ENCODE measurements at places on chromosomes 6 and 20.
A peak's percentile ranks its signal among the peaks of the same experiment; 100 is the strongest.

DNA sequence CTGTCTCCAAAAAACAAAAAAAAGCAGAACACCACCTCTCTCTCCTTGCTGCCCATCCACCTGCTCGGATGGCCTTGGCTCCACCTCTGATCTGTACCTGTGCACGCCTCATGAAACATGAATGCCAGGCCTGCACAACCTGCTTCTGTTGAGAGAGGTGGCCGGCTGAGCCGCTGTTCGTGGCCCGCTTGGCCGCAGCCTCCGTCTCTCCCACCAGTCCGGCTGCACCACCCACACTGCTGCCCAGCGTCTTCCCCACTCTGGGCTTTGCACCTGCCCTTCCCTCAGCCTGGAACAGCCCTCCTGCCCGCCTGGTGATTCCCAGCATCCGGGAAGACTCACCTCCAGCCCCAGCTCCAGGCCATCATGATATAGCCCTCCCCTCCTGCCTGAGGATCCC is 12.2 kb upstream of the ZBTB46 start:
- no peak for DNase-seq

GRCh38 chr6:137036566-137037300 is 8.0 kb downstream of the IL20RA start:
- no peak for DNase-seq

DNA sequence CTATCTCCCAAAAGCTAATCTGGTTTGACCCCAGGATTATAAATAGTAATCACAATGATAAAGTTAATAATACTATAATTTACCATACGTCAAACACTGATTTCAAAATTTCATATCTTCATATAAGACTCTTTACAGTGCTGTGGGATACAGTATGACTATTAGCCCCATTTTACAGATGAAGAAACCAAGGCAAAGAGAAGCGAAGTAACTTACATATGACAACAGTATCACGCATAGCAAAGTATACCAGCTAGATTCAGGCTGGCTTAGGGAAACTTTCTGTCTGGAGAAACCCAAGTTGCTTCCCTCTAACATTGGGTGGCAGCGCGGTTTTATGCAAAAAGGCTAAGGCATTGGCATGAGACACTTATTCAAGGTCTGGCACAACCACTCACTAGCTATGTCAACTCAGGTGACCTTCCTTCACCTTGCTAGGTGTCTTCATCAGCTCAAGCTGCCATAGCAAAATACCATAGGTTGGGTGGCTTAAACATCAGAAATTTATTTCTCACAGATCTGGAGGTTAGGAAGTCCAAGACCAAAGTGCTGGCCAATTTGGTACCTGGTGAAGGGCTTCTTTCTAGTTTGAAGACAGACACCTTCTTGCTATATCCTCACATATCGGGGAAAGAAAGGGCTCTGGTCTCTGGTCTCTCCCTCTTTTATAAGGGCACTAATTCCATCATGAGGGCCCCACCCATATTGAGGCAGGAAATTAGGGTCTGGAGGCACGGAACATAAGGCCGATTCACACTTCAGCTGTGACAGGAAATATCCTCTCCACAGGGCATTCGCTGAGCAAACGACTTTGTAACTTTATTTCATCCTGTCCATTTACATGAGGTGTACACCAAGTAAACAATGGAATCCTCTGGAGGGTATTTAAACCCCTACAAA is 22.4 kb upstream of the UTRN start:
- DNase-seq: peak; percentile 35

DNA sequence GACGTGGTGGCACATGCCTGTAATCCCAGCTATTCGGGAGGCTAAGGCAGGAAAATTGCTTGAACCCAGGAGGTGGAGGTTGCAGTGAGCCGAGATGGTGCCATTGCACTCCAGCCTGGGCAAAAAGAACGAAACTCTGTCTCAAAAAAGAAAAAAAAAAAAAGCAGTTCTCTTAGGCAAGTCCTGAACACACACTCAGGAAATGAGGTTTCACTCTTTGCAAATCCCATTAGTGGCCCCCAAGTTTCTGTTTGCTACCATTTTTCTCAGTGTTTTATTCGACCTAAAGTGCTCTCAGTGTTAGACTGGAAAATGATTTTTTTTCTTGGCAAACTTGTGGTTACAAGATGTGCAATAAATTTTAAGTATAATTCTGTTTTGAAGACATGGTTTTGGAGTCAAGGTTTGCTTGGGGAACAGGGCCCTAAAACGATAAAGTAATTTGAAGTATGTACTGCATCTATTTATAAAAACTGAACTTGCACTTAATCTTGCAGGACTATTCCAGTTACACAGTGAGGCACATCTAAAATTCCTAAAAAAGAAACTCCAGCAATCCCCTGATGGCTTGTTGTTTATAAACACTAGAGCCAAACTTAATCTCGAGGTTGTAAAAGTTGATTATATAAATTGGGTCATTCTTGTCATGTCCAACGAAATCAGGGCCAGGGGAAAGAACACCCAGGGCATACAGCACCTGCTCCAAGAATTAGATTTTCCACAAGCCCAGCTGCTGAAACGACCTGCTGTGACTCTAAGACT is 42.6 kb downstream of the MAP1LC3A start:
- no peak for DNase-seq

DNA sequence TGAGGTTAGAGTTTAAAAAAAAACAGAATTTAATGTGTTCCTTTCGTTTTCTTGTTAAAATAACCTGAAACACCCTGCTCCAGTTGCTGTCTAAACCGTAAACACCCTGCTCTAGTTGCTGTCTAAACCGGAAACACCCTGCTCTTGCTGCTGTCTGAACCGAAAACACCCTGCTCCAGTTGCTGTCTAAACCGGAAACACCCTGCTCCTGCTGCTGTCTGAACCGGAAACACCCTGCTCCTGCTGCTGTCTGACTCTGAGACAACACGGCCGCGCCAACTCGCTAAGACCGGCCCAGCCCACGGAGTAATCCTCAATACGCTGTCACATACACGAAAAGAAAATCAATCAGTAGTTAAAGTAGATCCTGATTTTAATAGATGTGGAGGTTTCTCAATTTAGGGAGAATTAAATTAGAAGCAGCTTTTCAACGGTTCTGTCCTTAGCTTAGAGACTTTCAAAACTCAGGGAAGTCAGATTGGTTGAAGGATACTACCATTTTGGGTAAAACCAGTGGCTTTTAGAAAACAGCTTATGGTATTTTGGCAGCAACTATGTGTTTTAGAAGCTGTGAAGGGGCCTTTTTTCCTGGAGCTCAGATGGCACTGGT is 98.3 kb downstream of the RAMACL start:
- DNase-seq: peak; percentile 95

DNA sequence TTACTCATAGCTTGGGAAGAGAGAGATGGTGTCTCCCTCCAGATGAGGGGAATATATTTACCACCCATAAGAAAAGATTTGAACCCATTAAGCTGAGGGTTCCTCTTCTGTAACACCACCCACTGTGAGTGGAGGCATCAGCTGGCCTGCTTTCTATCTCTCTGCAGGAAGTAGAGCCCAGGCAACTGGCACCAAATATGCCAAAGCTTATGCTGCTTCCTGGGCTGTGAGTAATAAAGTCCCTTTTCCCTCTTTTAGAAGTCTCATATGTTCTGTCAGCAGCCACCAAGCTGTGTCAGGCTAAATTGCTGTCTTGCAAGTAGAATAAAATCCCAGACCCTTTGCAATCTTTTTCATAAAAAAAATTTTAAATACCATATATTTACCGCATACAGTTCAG is 241.4 kb downstream of the LAMA2 start:
- DNase-seq: no peak

GRCh38 chr20:17772005-17772343 is 72.2 kb downstream of the BANF2 start:
- DNase-seq: no peak

- DNase-seq: no peak
Measured at GRCh38 chr20:5989539-5989938, 39.1 kb downstream of the MCM8 start.

- DNase-seq: no peak
Measured at GRCh38 chr20:19026121-19026878, 186.1 kb upstream of the SLC24A3 start.

DNA sequence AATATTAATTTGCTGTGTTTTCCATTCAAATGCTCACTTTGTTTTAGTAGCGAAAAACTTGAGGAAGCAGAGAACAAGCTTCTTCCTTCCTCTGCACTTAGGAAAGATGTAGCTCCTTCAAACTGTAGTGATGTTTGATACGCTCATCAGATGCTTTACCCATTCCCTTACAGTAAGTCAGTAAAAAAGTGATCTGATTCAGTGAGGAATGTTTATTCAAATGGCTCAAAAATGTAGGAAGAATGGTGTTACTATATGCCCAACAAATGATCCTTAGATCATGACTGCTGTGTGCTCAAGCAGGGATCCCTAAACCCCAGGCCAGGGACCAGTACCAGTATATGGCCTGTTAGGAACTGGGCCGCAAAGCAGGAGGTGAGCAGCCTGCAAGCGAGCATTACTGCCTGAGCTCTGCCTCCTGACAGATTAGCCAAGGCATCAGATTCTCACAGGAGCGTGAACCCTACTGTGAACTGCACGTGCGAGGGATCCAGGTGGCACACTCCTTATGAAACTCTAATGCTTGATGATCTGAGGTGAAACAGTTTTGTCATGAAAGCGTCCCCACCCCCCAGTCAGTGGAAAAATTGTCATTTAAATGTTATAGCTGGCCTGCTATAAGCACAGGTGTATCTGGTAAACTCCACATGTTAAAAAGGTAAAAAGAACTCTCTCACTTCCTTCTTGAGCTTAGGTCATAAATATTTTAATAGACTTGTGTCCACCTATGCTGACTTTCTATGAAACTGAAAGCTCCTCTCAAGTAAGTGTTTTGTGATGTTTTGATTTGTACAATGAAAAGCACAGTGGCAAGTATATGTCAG is 187.2 kb downstream of the FOXC1 start:
- DNase-seq: no peak

GRCh38 chr6:33927616-33928015 is 123.8 kb upstream of the MLN start:
- no peak for DNase-seq

- no peak for DNase-seq
Measured at GRCh38 chr6:31083742-31084354, 28.5 kb downstream of the C6orf15 start.

- DNase-seq: no peak
Measured at GRCh38 chr20:23295934-23296333, 54.7 kb upstream of the NXT1 start.

GRCh38 chr6:140485740-140486449 is 1111.4 kb upstream of the CITED2 start:
- no peak for DNase-seq

DNA sequence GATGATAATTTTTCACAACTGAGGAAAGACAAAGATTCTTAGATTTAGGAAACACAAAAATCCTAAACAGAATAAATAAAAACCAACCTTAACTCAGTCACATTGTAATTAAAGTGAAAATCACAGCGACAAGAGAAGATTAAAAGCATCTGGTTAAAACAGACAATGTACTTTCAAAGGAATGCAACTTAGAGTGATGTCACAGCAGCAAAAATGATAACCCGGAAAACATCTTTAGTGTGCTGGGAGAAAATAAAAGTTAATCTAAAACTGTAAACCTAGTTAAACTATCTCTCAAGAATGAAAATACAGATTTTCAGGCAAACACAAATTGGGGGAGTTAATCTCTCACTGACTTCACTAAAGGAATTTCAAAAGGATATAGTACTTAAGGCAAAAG is 76.8 kb upstream of the OGFRL1 start:
- no peak for DNase-seq

GRCh38 chr6:15574486-15574885 is 88.3 kb downstream of the DTNBP1 start:
- DNase-seq: no peak

DNA sequence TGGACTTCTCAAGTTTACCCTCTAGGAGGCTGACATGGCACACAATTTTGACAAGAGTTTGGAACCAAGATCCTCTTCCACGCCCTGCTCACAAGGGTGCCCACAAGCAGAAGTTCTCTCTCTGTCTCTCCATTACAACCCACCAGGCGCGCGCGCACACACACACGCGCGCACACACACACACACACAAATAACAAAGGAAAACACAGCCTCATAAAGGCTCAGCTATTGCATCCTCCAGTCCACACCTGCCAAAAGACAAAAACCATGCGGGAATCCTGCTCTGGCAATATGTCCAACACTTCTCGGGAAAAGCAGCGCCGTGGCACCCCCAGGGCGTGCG is 870 bp downstream of the PAK5 start:
- no peak for DNase-seq

- DNase-seq: no peak
Measured at GRCh38 chr20:16745204-16745603, 3.0 kb upstream of the OTOR start.

GRCh38 chr6:166775923-166776220 is 148.8 kb upstream of the RPS6KA2 start:
- DNase-seq: no peak

DNA sequence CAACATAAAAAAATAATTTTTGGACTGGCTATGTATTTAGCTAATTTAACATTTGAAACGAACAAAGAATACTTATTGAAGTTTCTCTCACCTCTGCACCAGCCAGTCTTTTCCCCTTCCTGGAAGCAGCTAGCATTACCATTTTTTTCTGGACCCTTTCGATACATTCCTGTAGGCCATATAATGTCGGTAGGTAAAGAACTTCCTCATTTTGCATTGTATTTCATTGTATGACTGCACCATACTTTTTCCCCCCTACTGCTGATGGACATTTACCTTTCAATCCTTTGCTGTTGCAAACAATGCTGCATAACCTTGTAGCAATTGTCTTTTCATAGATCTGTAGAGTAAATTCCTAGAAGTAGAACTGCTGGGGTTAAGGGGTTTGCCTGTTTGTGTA is 17.6 kb downstream of the CBFA2T2 start:
- DNase-seq: no peak

DNA sequence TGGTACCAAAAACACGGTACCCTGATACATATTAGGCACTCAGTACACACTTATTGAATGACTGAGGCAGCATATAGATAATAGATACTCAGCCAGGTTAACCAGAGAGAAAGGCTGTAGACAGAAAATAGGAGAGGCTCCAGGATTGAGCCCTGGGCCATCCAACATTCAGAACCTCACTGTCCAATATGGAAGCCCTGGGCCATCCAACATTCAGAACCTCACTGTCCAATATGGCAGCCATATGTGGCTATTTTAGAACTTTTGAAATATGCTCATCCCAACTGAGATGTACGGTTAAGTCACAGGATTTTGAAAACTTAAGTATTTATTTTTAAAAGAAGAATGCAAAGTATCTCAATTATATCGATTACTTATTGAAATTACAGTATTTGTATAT is 142.5 kb upstream of the ID4 start:
- DNase-seq: no peak

GRCh38 chr6:89944181-89944755 is 50.0 kb downstream of the GJA10 start:
- no peak for DNase-seq

GRCh38 chr6:123829302-123829953 is 25.8 kb downstream of the NKAIN2 start:
- DNase-seq: no peak

All from CD4-positive, alpha-beta T cell treated with Interleukin-6 at 100 ng/mL for 8 hours (primary cell).